Activated naive CD4-positive, alpha-beta T cell treated with anti-CD3 and anti-CD28 coated beads for 36 hours (primary cell): ENCODE measurements at places on chromosomes 12 and 14. TPM values are rescaled to one million over a fixed set of nuclear protein-coding genes. Genes with fewer than 3 reads are reported as not detected.

DNA sequence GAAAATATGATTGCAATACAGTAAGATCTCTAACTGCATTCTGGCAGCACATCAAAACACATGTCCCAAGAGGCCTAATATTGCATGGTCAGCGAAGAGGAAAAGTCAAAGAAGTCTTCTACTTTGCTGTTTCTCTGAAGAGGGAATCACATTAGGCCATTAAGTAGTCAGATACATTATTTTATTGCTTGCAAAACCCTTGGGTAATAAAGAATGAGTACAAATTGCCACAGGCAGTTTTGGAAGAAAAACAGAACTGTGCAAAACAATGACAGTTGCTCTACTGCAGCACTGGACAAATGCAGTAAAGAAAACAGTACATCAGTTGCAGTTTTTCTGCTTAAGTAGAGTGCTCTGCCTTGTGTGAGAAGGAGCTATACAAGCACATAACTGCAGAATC is 211.9 kb downstream of the MED13L start:
- DNase-seq: no peak

- no peak for DNase-seq
These were observed 165.2 kb downstream of the TSPAN9 start for GRCh38 chr12:3242199-3242863.

ZNF26 gene
- total RNA-seq: 8.4 TPM

GRCh38 chr14:69614592-69614991 is 3.2 kb downstream of the SUSD6 start:
- peak; percentile 40 for DNase-seq

GPX2 gene
- not detected for total RNA-seq

SDS gene
- total RNA-seq: not detected

- no peak for DNase-seq
These were observed 608.4 kb downstream of the FSCB start for GRCh38 chr14:43898687-43899086.

JPH4 gene
- not detected for total RNA-seq

TTC8 gene
- total RNA-seq: 1.9 TPM

GRCh38 chr14:21749306-21749868 is 75.8 kb upstream of the OR4E1 start:
- DNase-seq: no peak

DNA sequence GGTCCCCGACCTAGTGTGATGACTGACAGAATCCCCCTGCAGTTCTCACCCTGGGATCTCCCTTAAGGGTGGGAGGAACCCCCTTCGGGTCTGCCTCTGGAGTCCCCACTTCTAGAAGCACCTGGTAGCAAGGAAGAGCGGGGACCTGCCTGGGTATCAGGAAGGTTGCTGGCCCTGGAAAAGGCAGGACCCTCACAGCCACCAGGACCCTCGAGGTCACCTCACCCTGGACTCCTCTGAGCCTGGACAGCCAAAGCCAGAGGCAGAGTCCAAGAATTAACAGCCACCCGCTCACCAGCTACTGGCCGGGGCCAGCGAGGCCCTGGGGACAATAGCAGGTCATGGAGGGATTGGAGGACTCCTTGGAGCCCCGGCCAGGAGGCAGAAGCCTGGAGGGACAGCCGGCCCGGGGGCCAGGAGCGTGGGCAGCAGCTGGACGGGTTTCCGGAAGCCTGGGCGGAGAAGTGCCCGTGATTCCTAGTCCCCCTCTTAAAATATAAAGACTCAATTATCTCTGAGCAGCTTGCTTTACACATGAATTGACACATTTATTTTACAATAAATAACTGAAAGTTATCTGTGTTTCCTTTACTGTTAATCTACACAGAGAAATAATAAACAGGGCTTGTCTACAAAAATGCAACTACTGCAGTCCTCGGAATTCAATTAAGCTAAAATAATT is 17.5 kb downstream of the BCL11B start:
- DNase-seq: peak; percentile 11

GRCh38 chr12:46556819-46557524 is 184.4 kb upstream of the SLC38A2 start:
- peak; percentile 36 for DNase-seq

DNA sequence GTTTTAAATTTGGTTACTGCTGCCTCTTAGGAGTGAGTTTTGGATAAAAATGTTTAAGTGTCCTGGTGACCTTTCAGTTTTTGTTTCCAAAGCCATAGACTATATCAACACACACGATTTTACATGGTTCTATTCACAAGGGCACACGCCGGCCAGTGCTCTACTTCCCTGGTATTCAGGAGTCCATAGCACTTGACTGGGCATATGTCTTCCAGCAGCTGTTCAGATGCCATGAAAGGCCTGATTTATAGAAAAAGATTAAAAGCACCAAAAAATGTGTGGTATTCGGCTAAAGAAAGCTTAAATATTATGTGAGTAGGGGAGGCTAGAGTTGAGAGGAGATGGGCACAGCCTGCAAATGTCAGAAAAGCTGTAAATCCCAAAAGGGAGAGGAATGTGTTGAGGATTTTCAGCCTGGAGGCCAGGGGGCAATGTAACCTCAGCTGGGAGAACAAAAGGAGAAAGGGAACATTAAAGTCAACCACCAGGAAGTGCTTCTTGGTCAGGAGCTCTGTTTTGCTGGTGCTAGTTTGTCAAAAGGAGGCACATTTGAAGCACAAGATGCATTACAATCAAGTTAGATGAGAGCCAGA is 478.4 kb downstream of the RAD51B start:
- no peak for DNase-seq

- DNase-seq: peak; percentile 62
These were observed 24.2 kb downstream of the SH2B3 start for GRCh38 chr12:111429828-111430432.

TAS2R14 gene
- total RNA-seq: 0.36 TPM

- DNase-seq: no peak
These were observed 40.2 kb downstream of the HEATR5A start for GRCh38 chr14:31380106-31380505.

DNA sequence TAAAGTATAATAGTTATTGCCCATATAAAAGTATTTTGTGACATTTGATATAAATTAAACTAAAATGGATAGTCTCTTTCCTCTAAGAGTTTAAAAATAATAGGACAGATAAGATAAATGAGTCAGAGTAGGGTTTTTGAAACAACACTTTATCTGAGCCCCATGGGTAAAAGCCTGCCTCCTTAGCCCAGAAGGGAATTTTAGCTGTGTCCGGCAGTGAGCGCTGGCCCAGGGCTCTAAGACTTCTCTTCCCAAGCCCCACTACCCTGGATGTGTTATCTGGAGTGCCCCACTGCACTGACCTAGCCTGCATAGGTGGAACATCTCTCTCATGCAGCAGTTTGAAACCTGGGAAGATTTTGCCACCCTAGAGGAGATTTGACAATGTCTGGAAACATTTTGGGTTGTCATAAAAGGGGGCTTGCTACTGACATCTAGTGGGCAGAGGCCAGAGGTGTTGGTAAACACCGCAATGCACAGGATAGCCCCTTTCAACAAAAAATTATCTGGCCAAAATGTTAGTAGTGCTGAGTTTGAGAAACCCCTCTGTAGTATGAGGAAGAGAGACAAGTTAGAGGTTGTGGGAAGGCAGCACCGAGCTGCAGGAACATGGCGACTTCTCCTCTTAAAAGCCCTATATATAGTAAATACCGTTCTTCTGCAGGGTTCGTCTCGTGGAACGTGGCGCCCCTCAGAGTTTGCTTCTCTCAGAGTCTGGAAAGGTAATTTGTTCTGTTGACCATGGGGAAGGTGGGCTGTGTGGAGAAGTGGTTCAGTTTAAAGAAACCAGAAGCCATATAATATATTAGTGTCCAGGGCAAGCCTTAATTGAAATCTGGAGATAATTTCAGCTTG is 29.3 kb upstream of the ATF1 start:
- peak; percentile 30 for DNase-seq

- no peak for DNase-seq
These were observed 525.3 kb upstream of the TBX3 start for GRCh38 chr12:115209230-115209629.

TPPP2 gene
- not detected for total RNA-seq

DNA sequence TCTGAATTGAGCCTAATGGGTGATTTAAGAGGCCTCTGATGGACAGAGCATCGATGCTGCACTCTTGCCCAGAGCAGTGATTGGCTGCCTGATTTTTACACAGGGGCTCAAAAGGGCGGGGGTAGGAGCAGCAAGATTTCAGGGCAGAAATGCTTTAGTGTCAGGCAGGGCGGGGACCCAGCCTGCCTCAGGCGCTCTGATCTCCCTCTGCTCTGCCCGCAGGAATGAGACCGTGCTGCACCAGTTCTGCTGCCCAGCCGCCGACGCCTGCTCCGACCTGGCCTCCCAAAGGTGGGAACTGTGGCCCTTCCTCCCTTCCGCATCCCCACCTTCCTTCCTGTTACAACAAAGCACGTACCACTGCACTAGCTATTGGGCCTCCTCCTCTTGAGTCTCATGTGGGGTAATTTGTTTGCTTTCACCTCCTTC is 32.4 kb downstream of the IQSEC3 start:
- DNase-seq: no peak

DNA sequence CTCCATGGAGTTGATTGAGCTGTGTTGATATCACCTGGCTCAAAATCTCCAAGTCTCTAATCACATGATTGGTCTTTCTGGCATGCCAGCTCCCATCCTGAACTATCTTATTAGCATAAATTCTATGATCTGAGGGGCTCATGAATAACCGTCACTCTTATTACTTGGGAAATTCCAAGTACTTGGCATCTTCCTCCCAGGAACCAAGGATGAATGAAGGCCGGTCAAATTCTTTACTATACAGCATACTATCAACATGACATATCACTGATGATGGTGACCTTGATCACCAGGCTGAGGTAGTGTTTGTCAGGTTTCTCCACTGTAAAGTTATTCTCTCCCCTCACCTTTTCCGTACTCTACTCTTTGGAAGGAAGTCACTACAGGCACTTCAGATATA is 16.4 kb upstream of the NUBPL start:
- DNase-seq: no peak

GRCh38 chr12:89664441-89664840 is 44.2 kb downstream of the ATP2B1 start:
- DNase-seq: no peak

DNA sequence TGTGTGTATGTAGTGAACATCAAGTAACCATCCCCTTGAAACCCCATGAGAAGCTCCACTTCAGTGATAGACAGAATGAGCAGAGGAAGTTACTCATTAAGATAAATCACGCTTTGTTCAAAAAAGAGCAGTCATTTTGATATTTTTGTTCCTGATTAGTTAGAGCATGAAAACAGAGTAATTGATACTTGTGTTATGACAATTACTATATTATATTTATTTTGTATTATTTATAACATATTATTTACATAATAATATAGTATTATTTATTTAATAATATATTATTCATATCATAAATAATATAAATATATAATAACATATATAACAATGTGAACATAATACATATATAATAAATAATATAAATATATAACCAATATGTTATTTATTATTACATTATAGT is 580.9 kb downstream of the SOX5 start:
- no peak for DNase-seq

TOMM20L gene
- total RNA-seq: not detected

- DNase-seq: no peak
These were observed 41.6 kb downstream of the EXOC5 start for GRCh38 chr14:57227083-57227482.

SMCO2 gene
- 0.22 TPM for total RNA-seq
